Hematopoietic multipotent progenitor cell treated with erythropoietin and hydrocortisone succinate and interleukin-3 and kit ligand, for 8 days (in vitro differentiated cells): ENCODE measurements at places on chromosomes 7 and 10.

DNA sequence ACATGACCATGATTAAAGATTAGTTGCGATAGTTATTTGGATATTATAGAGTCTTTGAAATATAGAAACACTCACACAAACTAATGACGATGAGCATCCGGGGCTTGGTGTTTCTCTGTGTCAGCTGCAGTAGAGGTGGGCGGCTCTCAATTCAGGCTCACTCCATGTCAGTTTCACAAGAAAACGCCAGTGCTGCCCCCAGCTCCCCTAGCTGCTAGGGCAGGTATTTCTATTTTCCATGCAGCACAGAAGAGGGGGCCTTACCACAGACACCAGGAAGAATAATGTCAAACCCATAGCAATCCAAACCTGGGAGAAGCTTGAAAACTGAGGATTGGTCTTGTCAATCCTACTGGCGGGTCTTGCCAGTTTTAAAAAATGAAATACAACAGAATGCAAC is 197.1 kb downstream of the PHTF2 start:
- no peak for DNase-seq

DNA sequence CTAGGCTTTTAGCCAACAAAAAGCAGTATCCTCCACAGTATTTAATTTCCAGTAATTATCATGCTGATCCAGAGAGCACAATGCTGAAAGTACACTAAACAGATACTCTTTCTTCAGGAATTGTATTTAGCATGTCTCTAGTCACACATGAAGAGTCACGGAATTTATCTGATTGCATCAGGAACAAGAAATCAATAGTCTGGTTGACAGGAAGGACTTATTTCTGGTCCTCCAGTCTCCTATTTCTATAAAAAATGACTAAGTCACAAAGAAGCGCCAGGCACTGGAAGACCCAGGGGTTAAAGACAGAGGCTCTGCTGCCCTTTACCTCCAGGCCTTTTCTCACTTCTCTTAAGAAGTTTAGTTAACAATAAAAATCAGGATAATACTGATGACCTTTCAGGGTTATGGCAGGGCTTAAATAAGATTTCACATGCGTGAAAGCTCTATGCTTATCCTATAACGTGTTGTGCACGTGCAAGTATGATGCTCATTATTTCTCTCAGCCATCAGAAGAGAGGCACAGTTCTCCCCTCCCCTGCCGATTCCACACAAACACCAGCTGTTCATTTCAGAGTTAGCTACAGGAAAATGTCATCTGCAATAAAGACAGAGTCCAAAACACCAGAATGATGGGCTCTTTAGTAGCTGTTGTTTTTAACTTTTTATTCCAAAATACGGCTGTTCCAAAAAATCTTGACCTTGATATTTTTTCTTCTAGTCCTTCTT is 36.9 kb downstream of the SLC26A4 start:
- no peak for DNase-seq

DNA sequence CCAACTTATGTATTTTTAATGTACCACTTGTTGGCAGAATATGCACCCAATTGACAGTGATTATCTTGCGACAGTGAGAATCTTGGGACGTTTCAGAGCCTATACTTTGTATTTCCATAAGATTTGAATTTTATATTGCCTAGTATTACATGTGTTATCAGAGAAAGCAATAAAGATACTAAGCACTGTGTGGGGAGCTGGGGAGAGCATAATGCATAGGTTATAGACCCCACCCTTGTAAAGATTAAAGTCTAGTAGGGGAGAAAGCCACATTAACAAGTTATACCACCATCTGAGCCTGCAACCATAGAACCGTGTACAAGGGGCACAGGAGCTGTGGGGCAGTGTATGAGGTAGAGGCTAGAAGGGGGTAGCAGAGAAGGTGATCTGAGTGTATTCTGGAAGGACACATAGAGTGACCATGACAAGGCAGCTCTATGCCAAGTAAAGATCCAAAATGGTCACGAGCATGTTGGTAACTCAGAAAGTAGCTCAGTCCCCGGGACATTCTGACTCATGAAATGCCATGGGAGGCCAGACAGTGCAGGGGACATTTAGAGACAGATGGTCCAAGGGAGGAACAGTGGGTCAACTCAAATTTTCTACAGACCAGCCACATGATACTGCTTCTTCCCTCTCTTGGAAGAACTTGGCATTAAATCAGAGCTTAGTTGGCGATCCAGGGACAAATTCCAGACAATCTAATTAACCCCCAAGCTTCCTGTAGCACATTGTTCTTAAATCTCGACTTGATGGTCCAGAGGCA is 84.5 kb downstream of the ADRA2A start:
- DNase-seq, result no peak

GRCh38 chr10:47160261-47160908 is 139.6 kb upstream of the GDF10 start:
- DNase-seq, result no peak

- DNase-seq, result peak; percentile 33
Observed at GRCh38 chr10:12535656-12536055, 186.3 kb downstream of the CAMK1D start.

DNA sequence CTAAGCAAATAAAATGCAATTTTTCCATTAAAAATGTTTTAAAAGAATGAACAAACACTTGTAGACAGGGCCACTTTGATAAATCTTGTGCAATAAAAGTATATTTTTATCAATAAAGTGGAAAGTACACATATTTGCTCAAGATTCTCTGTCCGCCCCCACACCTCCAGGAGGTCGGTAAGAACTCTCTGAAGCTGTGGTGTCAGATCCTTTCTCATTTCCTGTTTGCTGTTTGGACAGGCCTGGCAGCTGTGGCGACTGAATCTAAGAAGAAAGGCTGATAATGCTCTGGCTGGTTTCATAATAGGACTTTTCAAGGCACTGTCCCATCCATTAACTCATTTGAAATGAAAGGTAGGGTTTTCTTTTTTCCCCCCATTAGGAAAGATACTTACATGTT is 15.3 kb upstream of the ASB4 start:
- DNase-seq, result no peak

DNA sequence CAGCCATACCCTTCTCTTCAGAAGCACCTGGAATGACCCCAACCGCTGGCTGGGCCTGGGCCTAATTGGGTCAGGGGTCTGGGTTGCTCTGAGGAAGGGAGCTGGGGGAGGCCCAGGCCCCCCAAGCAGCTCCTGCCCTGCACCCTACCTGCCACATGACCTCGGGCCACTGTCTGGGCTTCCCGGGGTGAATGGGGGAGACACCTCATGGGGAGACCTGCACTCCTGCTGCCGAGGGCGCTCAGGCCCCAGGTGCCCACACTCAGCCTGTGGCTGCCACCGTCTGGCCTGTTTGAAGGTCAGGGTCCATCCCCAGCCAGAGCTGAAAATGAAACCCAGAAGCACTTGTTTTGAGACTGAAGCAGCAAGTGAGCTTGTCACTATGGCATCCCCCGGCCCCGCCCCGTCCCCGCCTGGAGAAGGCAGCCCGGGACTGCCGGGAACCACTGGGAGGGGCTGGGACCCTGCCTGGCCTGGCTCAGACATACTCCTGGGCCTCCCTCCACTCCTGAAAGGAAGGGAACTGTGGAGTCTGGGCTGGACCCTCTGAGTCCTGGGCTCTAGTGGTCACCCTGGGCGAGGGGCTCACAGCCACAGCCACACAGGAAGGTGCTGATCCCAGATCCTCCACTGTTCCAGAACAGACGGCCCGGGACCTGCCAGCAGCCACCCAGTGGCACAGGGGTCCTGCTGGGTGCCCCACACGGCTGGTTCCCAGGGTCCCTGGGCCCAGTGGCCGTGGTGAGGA is 7.4 kb upstream of the MICALL2 start:
- peak; percentile 19 for DNase-seq

DNA sequence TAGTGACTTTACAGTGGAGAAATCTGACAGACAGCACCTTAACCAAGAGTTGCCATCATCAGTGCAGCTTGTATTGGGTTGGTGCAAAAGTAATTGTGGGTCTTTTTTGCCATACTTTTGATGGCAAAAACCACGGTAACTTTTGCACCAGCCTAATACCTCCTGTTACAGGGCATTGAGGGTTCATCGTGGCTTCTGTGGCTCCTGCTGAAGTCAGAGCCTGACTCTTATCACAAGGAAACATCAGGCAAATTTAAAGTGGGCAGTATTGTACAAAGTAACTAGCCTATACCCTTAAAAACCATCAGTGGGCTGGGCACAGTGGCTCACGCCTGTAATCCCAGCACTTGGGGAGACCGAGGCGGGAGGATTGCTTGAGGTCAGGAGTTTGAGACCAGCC is 117.4 kb downstream of the HECW1 start:
- DNase-seq, result no peak

DNA sequence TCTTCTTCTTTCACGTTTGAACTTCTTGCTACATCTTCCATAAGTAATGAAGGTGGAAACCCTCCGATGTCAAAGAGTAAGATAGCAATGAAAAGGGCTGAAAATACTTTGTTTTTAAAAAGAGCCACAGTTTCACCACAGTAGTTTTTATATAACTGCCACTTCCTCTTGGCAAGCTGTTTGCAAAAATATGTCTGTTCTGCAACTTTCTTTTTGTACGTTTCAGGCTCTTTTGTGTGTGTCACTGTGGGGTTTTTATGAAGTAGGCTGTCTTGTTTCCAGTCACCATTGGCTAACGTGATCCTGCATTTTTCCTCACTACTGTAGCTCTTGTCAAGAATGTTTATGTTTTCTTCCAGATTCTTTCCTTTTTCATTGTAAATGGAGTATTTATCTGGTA is 55.6 kb downstream of the SLC16A9 start:
- no peak for DNase-seq

DNA sequence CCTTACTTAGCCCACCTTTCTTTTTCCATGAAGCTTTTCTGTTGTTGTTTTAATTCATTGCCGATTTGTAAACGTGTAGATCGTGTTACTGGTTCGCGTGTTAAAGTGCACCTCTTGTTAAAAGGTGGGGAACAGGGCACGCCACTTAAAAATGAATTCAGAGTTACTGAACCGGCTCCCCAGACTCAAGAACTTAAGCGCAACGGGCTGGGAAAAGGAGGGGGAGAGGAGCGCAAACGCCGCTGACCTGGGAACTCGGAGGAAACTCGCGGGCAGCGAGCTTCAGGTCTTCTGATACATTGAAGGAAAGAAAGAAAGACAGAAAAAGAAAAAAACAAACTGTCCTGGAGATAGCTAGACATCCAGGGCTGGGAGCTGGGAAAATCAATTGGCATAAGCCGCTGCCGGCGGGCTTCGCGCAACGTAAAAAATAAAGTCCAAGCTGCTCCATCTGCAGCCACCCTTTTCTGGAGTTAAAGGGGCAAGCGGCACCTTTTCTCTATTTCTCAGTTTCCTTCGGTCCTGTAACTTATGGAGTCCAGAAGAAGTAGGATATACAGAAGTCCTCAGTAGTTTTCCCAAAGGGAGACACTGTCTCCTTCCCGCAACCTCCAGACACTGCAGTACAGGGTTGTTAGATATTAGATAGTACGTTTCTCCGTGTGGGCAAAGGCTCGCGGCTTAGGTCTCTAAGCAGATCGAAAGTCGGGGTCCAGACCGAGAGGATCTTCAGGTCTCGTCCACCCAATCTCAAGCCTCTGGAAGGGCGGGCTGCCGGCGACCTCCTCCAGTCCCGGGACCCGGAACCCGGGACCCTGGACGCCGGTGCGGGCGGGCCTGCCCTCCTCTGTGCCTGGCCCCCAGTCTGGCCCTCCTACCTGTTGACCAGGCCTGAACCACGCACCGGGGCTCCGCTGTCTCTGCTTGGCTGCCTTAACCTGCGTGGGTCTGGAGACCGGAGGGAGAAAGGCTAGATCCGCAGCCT is 1.8 kb upstream of the DLX6 start:
- no peak for DNase-seq

DNA sequence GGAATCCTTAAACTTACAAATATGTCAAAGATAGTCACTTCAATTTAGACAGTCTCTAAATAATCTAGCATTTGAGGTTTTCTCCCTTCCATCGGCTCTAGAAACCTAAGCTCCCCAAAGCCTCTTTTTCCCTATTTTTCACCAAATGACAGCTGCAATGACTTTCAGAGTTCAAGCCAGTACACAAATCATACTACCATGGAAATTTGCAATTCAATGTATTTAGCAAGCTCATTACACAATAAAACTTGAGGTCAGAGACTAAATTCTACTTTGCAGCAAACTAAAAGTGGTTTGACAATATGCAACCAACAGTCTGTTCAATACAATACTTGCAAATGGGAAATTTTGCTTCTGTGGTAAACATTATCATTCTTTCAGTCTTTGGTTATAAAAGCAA is 80.3 kb downstream of the SKIDA1 start:
- DNase-seq, result no peak

DNA sequence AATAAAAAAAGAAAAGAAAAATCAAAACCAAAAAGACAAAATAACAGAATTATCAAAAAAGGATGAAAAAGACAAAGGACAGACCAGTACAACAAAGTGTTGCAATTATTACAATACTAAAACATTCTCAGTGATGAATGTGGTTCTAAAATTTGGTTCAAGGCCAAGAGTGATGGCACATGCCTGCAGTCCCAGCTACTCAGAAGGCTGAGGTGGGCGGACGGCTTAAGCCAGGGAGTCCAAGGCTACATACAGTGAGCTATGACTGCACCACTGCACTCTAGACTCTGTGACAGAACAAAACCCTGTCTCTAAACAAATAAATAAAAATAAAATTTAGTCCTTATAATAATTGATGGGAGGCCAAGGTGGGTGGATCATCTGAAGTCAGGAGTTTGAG is 14.5 kb downstream of the BAZ1B start:
- DNase-seq, result no peak

DNA sequence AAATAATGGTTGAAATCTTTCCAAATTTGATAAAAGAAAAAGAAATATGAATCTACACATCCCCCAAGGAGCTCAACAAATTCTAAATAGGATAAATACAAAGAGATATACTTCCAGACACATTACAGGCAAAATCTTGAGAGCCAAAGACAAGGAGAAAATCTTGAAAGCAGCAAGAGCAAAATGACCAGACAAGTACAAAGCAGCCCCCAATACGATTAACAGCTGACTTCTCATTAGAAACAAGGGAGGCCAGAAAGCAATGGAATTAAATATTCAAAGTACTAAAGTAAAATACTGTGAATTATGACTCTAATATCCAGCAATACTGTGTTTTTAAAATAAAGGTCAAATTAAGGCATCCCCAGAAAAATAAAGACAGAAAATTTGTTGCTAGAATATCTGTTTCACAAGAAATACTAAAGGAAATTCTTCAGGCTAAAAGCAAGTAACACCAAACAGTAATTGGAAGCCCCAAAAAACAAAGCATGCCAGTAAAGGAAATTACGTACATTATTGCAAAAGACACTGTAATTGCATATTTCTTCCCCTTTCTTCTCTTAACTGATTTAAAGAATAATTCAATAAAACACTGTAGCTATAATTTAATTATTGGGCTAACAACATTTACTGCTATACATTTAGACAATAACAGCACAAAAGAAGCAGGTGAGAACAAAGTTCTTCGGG is 36.4 kb downstream of the ZNF438 start:
- no peak for DNase-seq

DNA sequence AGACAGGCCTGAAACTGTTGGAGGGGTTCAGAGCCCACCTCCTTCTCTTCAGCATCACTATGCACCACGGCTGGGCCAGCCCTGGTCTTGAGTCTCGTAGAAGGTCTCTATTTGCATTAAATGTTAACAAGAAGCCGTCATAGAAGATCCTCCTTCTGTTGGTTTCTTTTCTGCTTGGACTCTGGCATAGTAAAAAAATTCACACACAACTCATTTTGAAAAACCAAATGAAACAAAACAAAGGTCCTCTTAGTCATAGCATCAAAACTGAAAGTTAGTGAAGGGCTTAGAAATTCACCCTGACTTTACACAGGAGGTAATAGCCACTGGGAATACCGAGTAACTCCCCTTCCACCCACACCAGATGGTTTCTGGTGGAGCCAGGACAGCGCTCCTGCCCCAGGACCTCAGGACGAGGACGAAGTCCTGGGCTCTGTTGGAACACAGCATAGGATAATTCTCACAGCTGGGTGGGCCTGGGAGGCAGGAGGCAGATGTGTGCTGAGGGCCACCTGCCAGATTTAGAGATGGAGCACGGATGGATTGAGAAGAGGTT is 248.4 kb upstream of the KLF6 start:
- DNase-seq, result no peak
